Lung (tissue), 17 donors: ENCODE measurements at places on chromosomes 13 and 19.
A peak's percentile ranks its signal among the peaks of the same experiment; 100 is the strongest.

GRCh38 chr19:28567834-28568233 is 645.1 kb downstream of the UQCRFS1 start:
- DNase-seq, result no peak

GRCh38 chr19:4971424-4971793 is 2.5 kb downstream of the KDM4B start:
- DNase-seq, result peak; percentile 14

- peak; percentile 77 for DNase-seq
Observed at GRCh38 chr13:35157143-35157755, 215.2 kb downstream of the NBEA start.

DNA sequence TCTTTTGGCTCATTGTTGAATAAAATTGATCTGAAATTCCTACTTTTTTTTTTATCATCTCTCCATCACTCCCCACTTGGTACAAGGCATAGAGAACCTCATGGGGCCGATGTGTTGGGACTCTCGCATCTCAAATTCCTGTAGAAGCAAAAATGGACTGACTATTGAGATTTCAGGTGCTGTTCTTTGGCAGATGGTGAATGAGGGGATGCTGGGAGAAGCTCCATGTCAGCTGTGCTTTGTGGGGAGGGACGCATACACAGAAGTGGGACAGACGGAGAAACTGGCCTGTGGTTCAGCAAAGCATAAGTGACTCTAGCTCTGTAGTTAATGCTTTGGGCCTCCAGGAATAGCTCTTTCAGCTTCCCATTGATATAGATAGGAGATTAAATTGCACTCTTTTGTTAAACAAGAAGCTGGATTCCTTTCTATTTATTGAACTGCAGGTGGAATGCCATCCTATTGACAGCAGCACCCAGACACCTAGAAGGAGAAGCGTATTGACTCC is 194.5 kb upstream of the RNF113B start:
- no peak for DNase-seq

- DNase-seq, result no peak
Observed at GRCh38 chr13:70668293-70668692, 560.0 kb upstream of the KLHL1 start.

GRCh38 chr19:58107778-58108545 is 9.9 kb upstream of the ZSCAN18 start:
- no peak for DNase-seq

GRCh38 chr13:110617321-110618072 is 2.2 kb downstream of the NAXD start:
- peak; percentile 85 for DNase-seq

- DNase-seq, result no peak
Observed at GRCh38 chr19:15137777-15138176, 30.6 kb downstream of the SYDE1 start.

- no peak for DNase-seq
Observed at GRCh38 chr13:59452189-59452890, 711.4 kb downstream of the DIAPH3 start.

- DNase-seq, result no peak
Observed at GRCh38 chr13:111668451-111668850, 348.0 kb downstream of the TEX29 start.

GRCh38 chr13:24982333-24982999 is 113.5 kb upstream of the PABPC3 start:
- no peak for DNase-seq

GRCh38 chr13:50699874-50700663 is 143.4 kb downstream of the DLEU7 start:
- DNase-seq, result no peak

DNA sequence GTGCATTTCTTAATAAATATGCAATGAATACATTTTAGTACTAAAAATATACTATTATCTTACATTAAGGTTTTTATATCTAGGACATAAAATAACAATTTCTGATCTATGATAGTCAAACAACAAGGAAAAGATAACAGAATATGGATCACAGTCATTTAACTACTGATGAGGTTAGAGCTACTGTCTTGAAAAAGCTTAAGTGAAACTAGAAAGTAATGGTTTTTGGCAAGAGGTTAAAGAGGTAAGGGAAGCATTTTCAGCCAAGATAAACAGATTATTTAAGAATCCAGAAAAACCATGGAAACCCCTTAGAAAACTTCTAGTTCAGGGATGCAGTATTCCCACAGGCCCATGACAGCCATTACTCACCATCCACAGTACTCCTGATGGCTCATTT is 787.4 kb downstream of the DACH1 start:
- no peak for DNase-seq

GRCh38 chr13:113947311-113948033 is 26.4 kb downstream of the C13orf46 start:
- no peak for DNase-seq

DNA sequence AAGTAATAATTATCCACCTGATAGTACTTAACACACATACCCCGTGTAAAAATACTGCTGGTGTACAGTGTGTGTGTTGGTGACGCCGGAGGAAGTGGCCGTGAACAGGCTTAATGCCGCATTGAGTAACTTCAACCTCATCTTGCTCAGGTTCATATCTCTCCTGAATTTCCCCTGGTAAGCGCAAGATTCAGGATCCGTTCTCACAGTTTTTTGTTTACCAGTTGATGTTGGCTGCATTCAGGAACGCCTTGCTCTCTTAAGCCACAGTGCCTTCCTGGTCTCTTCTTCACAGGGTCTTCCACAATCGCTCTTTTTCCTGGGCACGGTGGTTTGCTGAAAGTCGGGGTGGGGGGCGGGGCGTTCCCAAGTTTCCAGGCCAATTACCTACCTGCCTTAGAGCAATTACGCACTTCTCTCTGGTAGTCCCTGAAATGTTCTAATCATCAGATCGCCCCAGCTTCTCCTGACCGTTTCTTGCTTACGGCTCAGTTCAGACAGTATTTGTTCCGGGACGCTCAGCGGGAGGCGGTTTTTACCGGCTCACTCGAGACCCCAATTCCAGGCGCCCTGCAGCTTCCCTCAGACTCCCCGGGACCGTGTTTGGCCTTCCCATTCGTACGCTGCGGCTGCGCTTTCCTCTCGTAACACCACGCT is 706 bp upstream of the DNAJC3 start:
- no peak for DNase-seq

GRCh38 chr19:18293642-18294466 is 12.4 kb upstream of the JUND start:
- DNase-seq, result no peak

- DNase-seq, result peak; percentile 56
Observed at GRCh38 chr13:91133941-91134802, 213.3 kb upstream of the MIR17HG start.

- no peak for DNase-seq
Observed at GRCh38 chr19:23520441-23520840, 125.2 kb upstream of the ZNF91 start.

GRCh38 chr19:50501568-50502475 is 9.2 kb downstream of the JOSD2 start:
- DNase-seq, result no peak

DNA sequence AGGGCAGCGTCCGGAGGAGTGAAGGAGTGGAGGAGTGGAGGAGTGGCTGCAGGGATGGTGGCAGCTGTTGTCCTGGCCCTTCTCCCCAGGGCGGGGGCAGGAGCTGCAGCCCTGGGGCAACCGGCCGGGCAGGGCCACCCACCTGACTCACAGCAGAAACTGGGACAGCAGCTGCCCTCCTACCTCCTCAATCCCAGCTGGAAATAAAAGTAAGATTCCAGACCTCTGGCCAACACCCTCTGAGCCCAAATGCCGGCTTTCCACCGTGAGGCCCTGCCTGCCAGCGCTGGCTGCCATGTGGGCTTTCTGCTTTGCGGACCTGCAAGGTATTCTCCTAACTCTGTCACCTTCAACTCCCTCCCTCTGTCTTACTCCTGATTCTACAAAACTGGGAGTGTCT is 3.3 kb upstream of the CLPP start:
- DNase-seq, result no peak

GRCh38 chr13:51747438-51748434 is 56.2 kb downstream of the DHRS12 start:
- no peak for DNase-seq

- no peak for DNase-seq
Observed at GRCh38 chr13:50617134-50617721, 226.3 kb downstream of the DLEU7 start.

DNA sequence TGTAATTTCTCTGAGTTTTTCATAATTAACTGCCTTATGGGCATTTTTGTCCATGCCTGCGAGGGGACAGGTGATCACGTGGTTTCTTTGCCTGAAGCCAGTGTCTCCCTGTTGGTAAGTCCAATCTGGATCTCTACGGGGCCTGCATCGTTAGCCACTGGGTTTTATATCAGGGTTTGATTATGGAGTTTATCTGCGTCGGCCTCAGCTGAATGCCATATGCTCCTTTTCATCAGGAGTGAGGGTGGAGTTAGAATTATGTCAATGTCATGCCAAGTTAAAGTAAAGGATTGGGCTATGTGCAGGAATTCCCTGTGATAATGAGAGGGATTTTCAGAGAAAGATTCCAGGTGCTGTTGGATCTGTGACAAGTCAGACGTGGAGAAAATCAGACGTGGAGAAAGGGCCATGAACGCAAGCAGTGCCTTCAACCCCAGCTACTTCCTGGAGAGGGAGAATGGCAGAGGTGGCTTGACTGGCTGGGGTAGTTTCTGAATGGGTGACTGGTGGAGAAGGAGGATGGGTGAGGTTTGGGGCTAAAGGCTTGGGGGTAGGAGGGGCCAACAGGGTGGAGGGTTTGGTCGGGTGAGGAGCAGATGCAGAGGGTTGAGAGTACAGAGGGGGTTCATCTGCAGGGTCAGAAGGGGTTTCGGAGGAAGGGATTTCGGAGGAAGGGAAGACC is 24.3 kb downstream of the TMEM255B start:
- DNase-seq, result no peak

DNA sequence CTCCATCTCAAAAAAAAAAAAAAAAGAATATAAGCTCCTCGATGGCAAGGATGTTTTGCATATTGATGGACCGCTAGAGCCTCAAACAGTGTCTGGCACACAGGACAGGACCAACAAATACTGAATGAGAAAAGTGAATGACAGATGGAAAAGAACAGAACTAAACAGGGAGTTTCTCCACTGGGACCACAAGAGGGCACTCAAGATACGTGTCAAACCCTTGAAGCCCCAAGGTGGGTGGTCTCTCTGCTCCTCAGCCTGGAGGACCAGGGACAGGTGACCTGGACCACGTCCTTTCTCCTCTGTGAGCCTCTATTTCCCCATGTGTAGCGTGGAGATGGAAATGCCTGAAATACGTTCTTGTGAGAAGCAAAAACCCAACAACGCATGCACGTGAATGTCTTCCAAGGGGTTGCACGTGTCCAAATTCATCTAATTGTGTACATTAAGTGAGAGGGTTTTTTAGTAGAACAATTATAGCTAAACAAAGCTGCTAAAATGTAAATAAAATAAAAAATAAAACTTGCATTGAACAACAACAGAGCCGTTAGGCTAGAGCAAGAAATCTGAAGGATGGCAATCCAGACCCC is 5.7 kb upstream of the CDC42EP5 start:
- peak; percentile 75 for DNase-seq

DNA sequence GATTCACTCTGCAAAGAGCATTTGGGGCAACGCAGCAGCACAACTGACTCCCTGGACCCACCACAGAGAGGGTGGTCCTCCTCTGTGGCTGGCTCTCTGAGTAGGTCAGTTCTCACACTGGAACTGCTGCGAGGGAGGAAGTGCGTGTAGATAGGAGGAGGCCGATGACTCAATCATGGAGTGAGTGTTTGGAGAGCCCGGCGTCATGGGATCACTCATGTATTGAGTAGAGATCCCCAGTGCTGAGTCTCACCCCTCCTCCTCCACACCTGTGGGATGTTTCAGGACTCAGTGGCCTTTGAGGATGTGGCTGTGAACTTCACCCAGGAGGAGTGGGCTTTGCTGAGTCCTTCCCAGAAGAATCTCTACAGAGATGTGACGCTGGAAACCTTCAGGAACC is 8.9 kb downstream of the ZNF101 start:
- no peak for DNase-seq

DNA sequence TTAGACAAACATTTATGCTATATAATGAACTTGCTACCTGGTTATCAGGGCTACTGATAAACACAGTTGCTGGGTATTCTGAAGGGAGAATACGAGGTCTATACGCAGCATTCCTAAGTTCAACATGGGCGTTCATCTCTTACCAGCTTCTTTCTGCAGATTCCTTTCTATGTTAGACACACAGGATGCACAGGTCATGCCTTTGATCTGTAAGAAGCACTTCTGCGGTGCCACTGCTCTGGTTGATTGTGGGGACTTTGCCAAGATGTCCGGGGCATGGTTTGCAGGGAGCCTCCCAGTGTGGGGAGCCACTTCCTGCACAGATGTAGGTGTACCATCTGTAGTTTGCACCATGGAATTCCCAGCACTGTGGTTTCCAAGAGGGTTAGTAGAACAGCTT is 40.9 kb downstream of the ATP7B start:
- no peak for DNase-seq

- DNase-seq, result no peak
Observed at GRCh38 chr13:110873639-110874507, 41.0 kb downstream of the ANKRD10 start.

DNA sequence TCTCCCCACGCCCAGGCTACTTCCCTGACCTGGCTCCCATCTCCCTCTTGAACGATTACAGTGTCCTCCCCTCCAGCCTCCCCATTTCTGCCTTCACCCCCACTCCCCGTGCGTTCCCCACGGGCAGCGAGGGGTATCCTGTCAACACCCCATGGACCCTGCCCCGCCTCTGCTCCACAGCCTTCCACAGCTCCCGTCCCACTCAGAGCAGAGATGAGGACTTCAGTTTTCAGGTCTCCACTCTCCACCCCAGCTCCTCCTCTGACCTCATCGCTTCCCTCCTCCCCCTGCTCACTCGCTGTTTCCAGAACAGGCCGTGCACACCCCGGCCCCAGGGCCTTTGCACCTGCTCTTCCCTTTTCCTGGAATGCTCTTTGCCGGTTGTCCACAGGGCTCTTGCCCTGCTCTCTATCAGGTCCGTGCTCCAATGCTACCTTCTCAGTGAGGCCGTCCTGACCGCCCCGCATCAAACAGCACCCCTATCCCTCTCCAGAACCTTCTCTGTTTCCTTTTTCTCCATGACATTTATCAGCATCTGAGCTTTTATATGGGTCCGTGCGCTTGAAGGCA is 15.0 kb downstream of the LRRC4B start:
- DNase-seq, result no peak

DNA sequence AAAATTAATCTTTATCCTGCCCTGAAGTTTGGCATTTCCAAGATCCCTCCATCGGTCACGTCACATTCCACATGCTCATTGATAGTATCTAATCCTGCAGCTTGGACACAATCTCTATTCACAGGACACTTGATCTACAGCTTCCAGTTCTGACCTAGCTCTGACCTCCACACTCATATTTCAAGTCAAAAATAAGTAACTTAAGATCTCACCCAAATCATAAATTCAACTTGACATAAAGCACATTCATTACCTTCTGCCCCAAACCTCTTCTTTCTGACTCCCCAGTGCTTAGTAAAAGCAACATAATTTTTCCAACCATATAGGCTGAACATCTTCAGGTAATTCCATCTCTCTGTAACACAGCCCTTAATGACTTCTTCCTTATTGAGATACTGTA is 880.2 kb downstream of the PCDH9 start:
- DNase-seq, result no peak

GRCh38 chr13:98041081-98041820 is 87.8 kb downstream of the IPO5 start:
- DNase-seq, result no peak
